ENCODE measurements at places on chromosomes 4 and X.

- no peak for DNase-seq
Measured at GRCh38 chr4:86755388-86755787, 93.8 kb downstream of the SLC10A6 start.

GRCh38 chrX:71577682-71578081 is 555 bp upstream of the GCNA start:
- no peak for DNase-seq

- DNase-seq = no peak
Measured at GRCh38 chr4:10875144-10875799, 190.7 kb upstream of the CLNK start.

DNA sequence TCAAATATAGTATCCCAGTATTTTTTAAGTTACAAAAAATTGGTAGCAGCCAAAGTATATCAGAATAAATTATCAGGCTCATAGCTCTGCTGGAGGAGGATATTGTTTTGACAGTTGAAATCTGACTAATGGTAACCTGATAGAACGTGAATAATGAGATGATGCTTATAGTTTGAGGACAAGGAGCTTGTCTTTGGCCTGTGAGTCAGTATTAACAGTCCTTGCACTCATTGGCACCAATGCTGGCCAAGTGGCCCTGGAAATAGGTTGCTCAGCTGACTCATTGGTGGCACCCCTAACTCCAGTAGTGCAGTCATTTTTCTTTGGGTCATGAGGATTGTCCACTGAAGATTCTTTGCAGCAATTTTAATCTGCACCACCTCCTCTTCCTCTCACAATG is 203.3 kb upstream of the JADE1 start:
- DNase-seq = no peak

- no peak for DNase-seq
Measured at GRCh38 chr4:47899639-47900038, 14.7 kb downstream of the NFXL1 start.

GRCh38 chr4:98939438-98939837 is 10.5 kb upstream of the EIF4E start:
- DNase-seq = no peak

GRCh38 chrX:20670611-20671010 is 403.9 kb upstream of the RPS6KA3 start:
- DNase-seq = no peak

- DNase-seq = no peak
Measured at GRCh38 chr4:25320773-25321172, 8.2 kb downstream of the ZCCHC4 start.

DNA sequence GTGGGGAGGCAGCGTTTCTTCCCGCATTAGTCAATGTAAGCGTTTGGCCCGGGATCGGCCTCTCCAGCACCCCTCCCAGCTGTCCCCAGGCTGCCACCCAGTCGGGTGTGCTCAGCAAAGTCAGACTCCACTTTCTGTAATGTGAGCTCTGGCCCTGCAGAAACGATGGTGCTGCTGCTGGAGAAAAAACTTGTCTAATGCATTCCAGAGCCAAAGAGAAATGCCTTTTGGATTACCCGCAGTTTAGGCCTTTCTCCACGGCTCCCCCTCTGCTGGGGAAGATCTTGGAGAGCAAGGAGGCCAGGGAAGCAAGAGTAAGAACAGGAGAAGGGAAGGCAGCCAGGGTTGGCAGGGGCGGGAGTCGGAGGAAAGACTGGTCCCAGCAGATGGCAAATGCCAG is 55.2 kb downstream of the ELF4 start:
- no peak for DNase-seq
